SJSA1 (cell line): ENCODE measurements at places on chromosomes 11 and 22. TPM values are rescaled to one million over a fixed set of nuclear protein-coding genes. Genes with fewer than 3 reads are reported as not detected.

The OR9G4 gene
- not detected in 2 replicates for total RNA-seq

The MS4A15 gene
- not detected in 2 replicates for total RNA-seq

- no peaks in the 10 kb centered on the region for H3K27me3 ChIP-seq
- no peak overlapping the region for H3K4me3 ChIP-seq
- no peaks in the 10 kb centered on the region for H3K4me1 ChIP-seq
- DNase-seq = no peak
- H3K36me3 ChIP-seq = no peaks in the 10 kb centered on the region
Observed at GRCh38 chr11:74538680-74539079, 45.2 kb upstream of the LIPT2 start.

DNA sequence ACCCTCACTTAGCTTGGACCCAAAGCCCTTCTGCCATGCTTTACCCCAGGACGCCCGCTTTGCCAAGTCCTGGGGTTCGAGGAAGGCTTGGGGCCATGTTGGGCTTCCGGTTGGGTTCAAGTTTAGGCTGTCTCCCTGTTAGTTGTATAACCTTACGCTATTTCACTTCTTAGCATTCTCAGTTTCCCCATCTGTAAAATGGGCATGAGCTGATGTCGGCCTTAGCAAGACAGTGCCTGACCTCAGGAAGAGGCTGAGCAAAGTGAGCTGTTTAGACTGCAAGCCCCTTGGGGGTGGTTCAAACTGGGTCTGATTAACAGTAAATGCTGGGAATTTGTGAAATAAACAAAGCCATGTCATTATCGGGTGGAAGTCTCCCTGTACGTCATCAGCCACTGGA is 3.2 kb upstream of the FGF4 start:
- H3K27me3 ChIP-seq = peaks cover 91% of the 10 kb centered on the region
- H3K36me3 ChIP-seq = no peaks in the 10 kb centered on the region
- no peak overlapping the region for H3K4me3 ChIP-seq
- no peak for DNase-seq

- H3K4me3 ChIP-seq = no peak overlapping the region
- no peaks in the 10 kb centered on the region for H3K27me3 ChIP-seq
- no peaks in the 10 kb centered on the region for H3K36me3 ChIP-seq
- H3K4me1 ChIP-seq = no peaks in the 10 kb centered on the region
- no peak overlapping the region for H3K27ac ChIP-seq
Observed at GRCh38 chr11:108115500-108116140, 5.7 kb upstream of the ACAT1 start.
